ENCODE measurements at places on chromosomes 1 and 21.

- no peak for DNase-seq
Observed at GRCh38 chr21:32648165-32648564, 36.0 kb upstream of the CFAP298 start.

- no peak for DNase-seq
Observed at GRCh38 chr1:107076841-107077240, 20.4 kb downstream of the PRMT6 start.

DNA sequence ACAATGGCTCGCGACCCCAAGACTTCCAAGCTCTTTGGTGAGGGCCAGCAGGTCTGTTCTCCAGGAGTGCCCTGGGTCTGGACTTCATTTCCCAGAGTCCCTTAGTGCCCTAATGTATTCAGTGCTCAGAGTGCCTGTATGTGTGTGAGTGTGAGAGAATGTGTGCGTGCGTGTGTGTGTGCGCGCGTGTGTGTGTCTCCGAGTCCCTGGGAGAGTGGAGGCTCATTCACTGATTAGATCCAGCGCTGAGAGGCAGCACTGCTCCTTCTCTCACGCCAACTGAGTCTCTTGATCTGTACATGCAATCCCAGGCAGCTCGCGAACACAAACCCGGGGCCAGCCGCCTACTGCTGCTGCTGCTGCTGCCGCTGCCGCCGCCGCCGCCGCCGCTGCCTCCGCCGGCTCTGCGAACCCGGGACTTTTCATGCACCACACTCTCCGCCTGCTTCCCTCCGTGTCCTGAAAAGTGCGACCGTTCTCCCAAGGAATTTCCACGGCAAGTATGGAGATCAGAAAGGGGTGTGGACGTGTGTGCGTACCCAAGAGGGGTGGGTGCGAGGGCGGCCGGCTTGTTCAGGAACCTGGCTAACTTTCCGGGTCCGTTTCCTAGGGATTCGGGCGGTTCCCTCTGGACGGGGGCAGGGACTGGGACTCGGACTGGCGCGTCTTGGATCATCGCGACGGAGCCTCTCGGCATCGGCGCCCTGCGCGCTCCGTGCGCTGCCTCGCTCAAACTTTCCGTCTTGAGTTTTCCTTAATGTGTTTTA lies at the start of gene RNF220:
Gene RNF220, plus strand, starts transcription at position 225 of the 767 bp plus-strand sequence.
- no peak for DNase-seq

- DNase-seq: no peak
Observed at GRCh38 chr1:90714521-90714951, 2.6 kb downstream of the BARHL2 start.

GRCh38 chr1:162725301-162725837 lies 65.1 kb upstream of the HSD17B7 start:
- no peak for DNase-seq

DNA sequence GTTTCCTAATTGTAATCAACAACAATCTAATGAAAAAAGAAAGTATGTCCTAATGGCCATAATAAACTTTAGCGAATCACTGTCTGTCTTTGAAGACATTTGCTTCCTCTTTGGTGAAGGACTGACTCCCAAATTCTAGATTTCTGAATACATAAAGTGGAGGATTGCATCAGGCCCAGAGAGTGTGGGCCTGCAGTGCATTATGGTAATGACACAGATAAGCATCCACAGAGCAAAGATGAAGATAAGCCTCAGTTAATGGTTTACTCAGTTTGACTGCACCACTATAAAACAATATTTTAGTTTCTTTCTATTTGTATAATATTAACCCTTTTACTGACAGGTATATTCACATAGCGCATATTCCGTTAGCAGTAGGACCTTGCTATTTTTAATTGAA lies 365.5 kb downstream of the KCTD3 start:
- no peak for DNase-seq

GRCh38 chr1:211313392-211313791 lies 13.2 kb upstream of the TRAF5 start:
- DNase-seq: no peak

- DNase-seq: no peak
Observed at GRCh38 chr21:29678626-29679025, 261.2 kb downstream of the GRIK1 start.

Measured in activated T-helper 9 cell treated with anti-CD3 and anti-CD28 coated beads, Interleukin-2, amount 50 U/mL, for 16 hours (primary cell).